Activated CD8-positive, alpha-beta memory T cell treated with anti-CD3 and anti-CD28 coated beads, Interleukin-2, amount 50 U/mL, for 48 hours (primary cell): ENCODE measurements at places on chromosomes 4 and X.

- no peak for DNase-seq
Measured at GRCh38 chr4:163343604-163344146, at the start of gene NPY5R. Gene NPY5R (plus strand): TSS chr4:163343892. CDS start chr4:163350274, 6,382 bp downstream.

GRCh38 chrX:111867236-111867635 is 8.7 kb upstream of the TRPC5OS start:
- no peak for DNase-seq

GRCh38 chr4:82247629-82248028 is 126.2 kb downstream of the HNRNPD start:
- no peak for DNase-seq

DNA sequence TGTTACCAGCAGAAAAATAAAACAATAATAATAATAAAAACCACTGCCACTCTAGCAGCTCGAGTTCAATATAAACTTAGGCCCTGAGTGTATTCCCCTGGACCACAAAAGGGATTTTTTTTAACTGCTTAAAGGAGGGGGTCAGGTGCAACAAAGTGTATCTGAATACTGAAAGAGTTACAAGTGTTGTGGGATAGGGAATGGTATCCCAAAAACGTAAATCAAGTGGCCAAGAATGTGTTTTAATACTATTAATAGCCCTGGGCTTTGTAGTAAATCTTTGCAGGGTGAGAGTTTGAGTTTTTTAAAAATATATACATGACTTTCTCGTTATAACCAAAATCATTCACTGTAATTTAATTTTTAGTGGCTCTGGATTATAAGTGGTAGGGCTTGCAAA is 860.1 kb upstream of the INTU start:
- DNase-seq = no peak

GRCh38 chr4:2426069-2426397 is 7.3 kb downstream of the CFAP99 start:
- DNase-seq = no peak

DNA sequence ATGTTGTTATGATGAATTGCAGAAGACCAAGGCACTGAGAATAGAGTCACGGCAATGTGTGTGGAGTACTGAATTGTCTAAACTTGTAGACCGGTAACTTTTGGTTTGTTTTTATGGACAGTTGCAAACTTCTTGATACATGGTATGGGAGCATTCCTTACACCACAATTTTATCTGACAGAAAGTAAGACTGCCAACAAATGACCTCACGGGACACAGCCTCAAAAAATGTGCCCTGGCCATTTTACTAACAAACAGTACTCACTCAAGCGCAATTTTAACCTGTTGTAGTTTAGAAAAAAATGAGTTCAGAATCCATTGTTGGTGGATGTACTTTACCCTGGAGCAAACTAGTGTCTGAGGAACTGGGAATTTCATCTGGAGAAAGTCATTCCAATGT is 321.2 kb downstream of the CAMK2D start:
- no peak for DNase-seq

DNA sequence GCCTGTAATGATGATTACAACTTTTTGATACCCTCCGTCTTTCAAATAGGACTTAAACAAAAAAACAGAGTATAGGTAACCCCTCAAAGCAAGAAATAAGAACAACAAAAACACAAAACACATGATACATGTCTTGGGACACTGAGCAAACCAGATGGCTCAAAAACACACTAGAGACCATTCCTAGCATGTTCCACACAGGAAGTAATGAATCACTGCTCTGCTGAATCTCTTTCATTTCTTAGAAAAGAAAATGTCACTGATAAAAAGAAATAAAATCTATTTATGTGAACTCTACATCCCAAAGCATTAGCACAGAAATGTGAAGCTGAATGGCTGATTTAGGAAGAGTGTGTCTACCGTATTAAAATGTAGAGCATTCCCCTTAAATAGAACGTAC is 134.5 kb upstream of the IL15 start:
- DNase-seq = no peak

GRCh38 chrX:28498658-28499057 is 88.6 kb upstream of the IL1RAPL1 start:
- no peak for DNase-seq

DNA sequence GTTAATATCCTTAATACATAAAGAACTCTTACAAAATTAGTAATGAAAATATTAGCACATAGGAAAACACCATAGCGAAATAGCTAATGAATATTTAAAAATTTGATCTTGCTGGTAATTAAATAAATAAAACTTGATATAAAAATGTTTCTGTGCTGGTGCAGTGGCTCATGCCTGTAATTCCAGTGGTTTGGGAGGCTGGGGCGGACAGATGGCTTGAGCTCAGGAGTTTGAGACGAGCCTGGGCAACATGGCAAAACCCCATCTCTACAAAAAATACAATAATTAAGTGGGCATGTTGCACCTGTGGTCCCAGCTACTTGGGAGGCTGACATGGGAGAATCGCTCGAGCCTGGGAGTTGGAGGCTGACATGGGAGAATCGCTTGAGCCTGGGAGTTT is 7.6 kb downstream of the FAM199X start:
- DNase-seq = no peak

GRCh38 chr4:184849185-184849584 is 23.4 kb upstream of the ACSL1 start:
- DNase-seq = no peak

- no peak for DNase-seq
Measured at GRCh38 chrX:40197071-40197470, 99.3 kb upstream of the BCOR start.

- DNase-seq = no peak
Measured at GRCh38 chr4:184329235-184329634, 111.6 kb upstream of the ENPP6 start.

DNA sequence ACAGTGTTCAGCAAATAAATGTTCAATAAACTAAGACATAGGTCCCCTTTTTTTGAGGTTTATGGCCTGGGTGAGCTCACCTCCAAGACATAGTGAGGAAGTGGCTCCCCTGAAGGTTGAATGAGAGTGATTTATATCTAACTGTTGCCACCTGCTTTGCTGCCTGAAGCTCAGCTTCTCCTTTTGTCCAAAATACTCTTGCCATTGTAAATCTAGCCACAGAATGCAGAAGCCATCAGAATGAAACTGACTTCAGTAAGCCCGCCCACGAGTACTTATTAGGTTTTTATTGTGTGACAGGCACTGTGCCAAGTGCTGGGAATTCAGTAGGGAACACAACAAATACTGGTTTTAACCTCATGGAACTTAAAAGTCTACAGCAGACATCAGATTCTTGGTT is 18.0 kb downstream of the SPINK2 start:
- no peak for DNase-seq

DNA sequence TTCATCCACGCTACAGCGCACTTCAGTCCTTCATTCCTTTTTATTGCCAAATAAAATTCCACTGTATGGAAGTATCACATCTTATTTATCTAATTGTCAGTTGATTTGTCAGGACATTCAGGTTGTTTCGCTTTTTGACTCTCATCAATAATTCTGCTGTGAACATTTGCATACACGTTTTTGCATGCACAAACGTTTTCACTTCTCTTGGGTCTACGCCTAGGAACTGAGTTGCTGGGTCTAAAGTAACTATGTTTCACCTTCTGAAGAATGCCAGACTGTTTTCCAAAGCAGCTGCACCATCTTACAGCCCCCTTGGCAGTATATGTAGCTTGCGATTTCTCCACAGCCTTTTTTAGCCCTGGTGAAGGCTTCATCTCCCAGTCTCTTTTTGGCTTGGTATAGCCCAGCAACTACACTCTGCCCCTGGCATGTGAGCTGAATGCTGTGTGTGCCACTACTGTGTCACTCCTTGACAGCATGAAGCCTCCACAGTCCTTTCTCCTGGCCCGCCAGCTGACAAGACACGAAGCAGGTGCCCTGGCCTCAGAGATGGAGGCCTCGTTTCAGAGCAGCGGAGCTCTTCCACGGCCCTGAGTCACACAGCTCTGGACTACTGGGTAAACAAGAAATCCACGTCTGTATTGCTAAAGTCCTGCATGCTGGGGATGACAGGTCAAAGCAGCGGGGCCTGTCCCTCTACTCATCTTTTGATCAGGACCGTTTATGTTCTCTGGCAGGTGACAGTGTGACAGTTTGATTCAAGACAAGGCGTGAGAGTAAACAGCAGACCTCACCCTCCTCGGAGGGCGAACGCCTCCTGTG is 75.5 kb downstream of the NSUN7 start:
- no peak for DNase-seq

- no peak for DNase-seq
Measured at GRCh38 chrX:78075787-78076389, 28.2 kb upstream of the PGK1 start.

DNA sequence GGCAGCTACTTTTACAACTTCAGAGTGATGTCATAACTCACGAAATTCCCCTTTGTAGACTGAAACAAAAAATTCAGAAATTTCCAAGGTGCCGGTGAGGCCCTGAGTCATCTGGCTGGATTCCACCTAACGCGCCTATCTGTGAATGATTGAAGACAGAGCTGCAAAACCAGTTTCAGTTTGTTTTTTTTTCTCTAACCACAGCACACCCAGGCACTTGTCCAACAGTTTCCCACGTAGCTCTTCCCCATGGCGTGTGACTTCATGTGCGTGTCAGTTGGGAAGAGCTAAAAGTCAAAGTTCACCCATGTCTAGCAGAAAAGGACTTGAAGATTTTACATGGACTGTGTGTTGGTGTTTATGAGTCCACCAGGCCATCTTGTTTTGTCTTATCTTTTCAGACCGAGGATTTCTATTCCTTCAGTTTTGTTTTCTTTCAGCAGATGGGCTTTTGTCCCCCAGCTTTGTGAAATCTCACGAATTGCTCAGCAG is 16.4 kb downstream of the TCEANC start:
- no peak for DNase-seq

DNA sequence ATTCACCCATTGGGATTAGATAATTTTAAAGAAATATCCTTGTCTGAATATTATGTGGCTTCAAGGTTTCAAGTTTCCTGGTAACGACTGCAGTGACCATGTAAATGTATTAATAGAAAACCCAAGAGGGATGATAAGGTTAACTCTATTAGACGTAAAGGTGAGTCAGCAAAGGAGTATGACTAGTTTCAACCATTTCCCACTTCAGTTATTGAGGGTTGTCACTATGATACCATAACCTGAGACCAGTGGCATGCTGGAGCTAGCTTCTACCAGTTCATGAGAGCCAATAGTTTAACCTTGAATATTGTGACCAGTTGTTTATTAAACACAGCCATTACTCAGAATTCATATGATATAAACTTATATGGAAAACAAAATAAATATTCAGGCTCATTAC is 270.1 kb downstream of the TMA16 start:
- DNase-seq = no peak

DNA sequence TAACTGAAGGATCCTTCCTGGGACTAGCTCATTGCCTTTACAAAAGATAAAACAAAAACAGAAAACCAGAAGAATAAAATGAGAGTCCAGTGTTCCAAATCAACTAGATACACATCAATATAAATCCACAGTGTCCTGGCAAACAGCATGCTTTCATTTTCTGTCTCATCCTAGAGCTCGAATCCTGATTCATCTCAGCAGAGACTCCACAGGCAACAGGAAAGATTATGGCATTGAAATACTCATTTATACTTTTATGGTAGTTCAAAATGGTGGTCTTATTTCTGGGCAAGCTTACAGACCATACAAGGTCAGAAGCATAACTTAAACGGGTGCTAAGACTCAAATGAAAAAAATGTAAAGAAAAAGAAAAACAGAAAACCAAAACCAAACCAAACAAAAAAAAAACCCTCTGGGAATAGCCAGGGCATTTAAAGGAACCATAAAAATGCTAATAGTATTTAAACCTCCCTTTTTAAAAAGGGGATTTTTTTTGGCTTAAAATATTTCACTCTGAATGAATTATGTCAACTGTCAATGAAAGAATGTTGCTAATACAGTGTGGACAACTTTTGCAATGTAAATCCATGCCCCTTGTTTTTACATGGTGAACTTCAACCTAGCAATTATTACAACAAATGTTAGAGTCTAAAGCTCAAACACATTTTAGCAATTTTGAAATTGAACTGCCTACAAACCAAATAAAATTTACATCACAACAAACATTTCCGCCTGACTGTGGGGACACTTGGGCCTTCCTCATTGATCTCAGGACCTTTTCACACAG is 57.9 kb downstream of the GPR101 start:
- no peak for DNase-seq

- DNase-seq = no peak
Measured at GRCh38 chr4:122903766-122904288, 18.6 kb downstream of the NUDT6 start.

GRCh38 chr4:178457286-178457685 is 1015.0 kb upstream of the AGA start:
- DNase-seq = no peak

DNA sequence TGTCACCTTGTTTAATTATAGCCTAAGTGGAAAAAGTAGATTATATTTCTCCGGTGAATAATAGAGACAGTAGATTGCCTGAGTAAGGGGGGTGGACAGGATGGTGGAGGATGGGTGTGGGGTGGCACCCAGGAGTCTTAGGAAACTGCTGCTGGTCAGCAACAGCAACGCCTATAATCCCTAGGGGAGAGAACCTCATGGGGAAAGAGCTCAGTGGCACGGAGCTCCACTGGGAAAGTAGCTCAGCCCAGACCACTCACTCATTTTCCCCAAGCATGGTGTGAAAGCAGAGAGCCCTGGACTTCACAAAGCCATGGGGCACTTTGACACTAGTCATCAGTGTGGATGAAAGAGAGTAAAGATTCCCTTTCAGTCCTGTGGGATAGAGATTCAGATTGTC is 31.1 kb downstream of the METTL14 start:
- DNase-seq = no peak

GRCh38 chr4:8818063-8818881 is 53.4 kb downstream of the HMX1 start:
- peak; percentile 29 for DNase-seq

- no peak for DNase-seq
Measured at GRCh38 chr4:109754093-109754857, 24.4 kb upstream of the PLA2G12A start.

GRCh38 chr4:73055241-73055897 is 14.1 kb downstream of the COX18 start:
- no peak for DNase-seq

GRCh38 chrX:1451251-1451660 is 1.5 kb downstream of the ASMTL start:
- DNase-seq = no peak

DNA sequence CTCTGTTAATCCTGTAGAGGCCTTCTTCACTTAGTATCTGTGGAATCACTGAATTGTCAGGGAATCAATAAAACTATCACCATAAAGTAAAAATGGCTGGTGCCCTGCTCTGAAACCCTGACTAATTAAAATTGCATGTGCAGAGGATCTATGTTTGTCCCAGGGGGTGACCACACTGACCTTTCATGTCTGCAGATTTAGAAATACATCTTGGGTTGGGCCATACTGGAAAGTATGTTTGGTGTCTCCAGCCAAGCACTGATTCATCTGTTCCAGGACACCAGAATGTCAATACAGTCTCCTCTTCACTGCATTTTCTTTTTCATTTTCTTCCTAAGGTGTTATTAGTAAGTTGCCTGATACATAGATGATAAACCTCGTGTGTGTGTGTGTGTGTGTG is 490.9 kb upstream of the INTU start:
- no peak for DNase-seq

DNA sequence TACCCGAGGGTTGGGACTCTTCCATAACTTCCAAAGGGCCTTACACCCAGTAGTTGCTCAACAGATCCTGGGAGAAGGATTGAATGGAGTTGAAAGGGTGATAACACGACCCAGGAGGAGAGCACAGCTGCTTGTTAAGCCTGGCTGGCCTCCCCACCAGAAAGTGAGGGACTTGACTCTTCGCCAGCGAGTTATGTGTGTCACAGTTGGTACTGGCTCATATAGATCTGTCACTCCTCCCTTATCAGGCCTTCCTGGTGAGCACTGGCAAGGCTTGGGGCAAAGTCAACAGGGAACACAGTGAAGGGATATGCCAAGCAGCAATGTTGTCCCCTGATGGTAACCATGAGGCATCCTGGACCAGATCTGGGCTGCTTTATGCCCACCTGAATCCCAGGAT is 35.8 kb downstream of the APLN start:
- no peak for DNase-seq
